ENCODE measurements at places on chromosomes 12 and 14.

GRCh38 chr12:7750350-7750749, 3.2 kb upstream of the CLEC4C start:
- DNase-seq: no peak

DNA sequence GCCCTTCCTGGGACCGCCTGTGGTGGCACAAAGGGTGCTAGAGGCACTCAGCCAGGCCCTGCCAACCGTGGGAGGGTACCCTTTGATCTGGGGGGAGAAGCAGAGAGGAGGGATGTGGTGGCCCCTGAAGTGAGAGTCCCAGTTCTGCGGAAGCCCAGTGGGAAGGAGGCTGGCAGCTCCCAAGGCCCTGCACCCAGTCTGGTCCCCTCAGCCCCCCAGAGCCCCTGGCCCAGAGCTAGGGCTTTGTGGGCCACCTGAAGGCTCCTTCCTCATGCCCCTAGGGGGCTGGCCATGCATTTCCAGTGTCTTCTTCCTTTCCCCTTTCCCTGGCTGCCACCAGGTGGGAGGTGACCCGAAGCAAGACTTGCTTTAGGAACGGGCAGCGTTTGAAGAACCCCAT, 44.3 kb downstream of the PLEKHG3 start:
- DNase-seq: no peak

GRCh38 chr12:44771485-44772021, 104.6 kb downstream of the NELL2 start:
- DNase-seq: no peak

- no peak for DNase-seq
Observed at GRCh38 chr12:9198012-9198411, 10.2 kb downstream of the PZP start.

DNA sequence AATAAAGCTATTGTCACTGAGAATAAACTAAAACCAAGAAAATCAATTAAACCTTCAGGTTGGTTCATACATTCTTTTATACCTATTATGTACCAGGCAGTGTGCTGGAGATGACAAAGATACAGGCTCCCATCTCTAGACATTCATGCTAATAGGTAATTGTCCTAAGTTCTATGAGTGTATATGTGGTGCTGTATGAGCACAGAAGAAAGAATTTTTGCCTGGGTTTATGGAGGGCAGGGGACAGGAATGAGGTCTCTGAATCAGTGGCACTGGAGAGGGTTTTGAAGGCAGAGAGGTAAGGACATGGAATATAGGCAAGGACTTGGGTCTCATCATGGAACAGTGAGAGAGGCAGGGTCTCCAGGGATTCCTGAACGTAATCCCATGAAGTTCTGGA, 38.7 kb downstream of the MAP1LC3B2 start:
- no peak for DNase-seq

- DNase-seq: peak; percentile 70
Observed at GRCh38 chr14:54366736-54367735, 29.8 kb upstream of the CDKN3 start.

DNA sequence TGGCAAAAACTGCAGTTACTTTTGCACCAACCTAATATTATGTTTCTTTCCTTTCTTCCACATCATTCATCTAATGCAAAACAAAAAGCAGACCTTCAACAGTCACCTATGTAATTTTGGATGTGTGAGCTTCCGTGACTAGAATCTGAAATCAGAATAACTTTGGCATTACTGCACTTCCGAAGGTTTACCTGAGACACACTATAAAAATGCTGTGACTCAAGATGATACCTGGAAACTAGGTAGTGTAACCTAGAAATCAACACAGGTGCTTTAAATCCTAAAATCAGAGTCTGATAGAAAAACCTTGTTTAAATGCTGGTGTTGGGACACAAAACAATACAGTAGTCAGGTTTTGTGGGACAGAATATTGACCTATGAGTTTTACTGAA, 2.2 kb downstream of the BTBD7 start:
- DNase-seq: no peak

DNA sequence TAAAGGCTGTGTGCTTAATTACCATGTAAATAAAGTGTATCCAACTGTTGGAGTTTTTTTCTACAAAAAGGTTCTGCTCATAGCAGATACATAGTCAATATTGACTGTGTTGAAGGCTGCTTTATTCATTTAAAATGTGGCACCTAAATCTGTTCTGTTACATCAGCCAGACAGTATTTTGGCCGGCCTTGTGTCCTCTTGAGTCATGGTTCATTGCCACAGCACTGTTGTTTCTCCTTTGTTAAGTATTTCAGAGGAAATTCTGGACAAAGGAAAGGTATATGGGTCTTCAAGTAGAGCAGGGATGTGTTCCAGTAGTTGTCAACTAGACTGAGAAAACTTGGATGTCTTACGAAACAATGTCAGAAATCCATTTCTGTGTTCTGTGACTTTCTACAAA, 95.5 kb downstream of the SLC38A6 start:
- DNase-seq: peak; percentile 38

DNA sequence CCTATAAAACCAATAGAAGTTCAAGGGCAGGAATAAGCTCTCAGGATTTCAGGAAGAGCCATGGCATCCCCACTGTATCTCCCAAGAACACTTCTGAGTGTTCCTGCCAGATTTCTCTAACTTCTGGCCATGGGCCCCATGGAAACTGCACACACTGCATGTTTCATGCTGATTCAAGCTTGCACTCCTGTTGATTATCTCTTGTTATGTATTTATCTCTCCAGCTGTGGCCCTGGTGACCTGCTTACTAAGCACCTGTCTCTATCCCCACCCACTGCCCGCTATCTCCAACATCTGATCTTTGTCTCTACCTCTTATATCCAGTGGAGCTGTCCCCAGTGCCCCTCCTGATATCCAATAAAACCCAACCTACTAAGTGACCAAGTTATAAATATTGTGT, 285.3 kb downstream of the PDZRN4 start:
- no peak for DNase-seq

DNA sequence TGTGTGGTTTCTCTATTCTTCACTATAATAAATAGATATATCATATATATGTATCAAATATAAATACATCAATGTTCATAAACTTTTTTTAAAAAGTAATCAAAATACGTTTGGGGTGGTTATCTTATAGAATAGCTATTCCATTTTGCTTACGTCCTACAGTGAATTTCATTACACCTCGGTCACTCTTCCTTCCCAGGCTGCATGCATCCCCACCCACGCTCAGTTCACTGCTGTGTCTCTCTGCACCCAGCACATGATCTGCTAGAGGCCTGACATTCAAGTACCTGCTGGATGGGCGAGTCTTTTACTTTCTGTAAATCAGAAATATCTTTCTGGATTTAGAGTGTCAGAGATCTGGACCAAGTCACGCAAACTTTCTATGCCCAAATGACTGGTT, 3.6 kb downstream of the STX2 start:
- no peak for DNase-seq

GRCh38 chr14:22227084-22227483, 361.9 kb downstream of the DAD1 start:
- no peak for DNase-seq

- DNase-seq: no peak
Observed at GRCh38 chr12:131830914-131831571, 2.9 kb downstream of the MMP17 start.

Measured in IMR-90 (cell line).